ENCODE measurements at places on chromosomes 1 and 21.

- DNase-seq: no peak
Observed at GRCh38 chr1:213268221-213268620, 217.2 kb downstream of the RPS6KC1 start.

DNA sequence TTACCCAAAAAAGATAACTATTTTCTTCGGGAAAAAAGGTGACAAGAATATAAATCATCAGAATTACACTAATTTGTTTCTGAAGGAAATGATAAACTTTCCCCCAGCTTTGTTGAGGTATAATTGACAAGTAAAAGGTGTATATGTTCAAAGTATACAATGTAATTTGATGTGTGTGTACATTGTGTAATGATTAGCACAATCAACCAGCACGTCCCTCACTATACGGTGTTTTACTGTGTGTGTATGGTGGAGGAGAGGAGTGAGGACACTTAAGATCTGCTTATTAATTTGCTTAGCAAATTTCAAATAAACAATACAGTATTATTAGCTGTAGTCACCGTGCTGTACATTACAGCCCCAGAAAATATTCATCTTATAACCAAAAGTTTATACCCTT is 77.7 kb downstream of the CAMTA1 start:
- no peak for DNase-seq

- DNase-seq: no peak
Observed at GRCh38 chr1:65911679-65912078, 119.0 kb downstream of the PDE4B start.

DNA sequence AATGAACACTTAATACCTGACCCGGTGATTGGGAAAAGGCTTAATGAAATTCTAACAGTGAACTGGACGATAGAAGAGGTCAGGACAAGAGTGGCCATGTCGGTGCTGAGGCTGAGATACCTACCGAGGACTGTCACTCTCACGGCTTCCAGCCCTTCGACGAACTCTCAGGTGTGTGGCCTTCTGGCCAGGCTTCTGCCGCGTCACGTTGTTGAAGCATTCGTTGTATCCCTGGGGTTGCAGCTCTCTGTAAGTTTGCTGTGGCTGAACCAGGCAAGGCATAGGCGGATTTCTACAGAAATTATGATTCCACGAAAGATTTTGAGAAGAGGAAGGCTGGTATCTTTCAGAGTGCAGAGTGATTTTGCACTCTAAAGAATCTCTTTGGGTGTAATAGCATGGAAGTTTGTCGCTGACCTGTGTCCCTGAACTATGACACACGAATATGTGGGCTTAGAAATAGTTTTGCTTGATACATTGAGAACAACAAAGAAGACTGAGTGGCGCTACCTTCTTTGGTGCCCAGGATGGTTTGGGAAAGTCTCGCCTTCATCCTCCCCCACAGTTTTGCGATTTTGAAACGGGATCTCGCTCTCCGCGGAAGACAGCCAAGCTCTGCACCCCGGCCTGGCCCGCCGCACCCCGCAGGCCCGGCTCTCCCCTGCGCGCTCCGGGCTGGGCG is 403 bp upstream of the EPHX4 start:
- no peak for DNase-seq

DNA sequence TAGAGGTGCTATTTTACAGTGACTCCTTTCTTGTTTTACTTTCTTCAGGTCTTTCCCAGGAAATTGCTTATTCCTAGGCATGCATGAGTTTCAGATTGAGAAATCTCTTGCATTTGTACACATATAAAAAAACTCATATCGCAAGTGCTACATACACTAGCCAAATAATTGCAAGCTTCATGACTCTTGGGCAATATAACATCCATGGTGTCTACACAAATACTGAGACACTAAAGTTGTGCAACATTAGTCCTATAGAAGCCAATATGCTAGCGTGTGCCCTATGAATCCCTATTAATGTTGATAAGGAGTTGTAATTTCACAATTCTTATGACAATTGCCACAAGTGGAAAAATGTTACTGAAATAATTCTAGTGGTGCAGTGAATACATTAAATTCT is 591.0 kb downstream of the ADGRL2 start:
- DNase-seq: no peak

- no peak for DNase-seq
Observed at GRCh38 chr1:170461762-170462384, 70.1 kb upstream of the GORAB start.

DNA sequence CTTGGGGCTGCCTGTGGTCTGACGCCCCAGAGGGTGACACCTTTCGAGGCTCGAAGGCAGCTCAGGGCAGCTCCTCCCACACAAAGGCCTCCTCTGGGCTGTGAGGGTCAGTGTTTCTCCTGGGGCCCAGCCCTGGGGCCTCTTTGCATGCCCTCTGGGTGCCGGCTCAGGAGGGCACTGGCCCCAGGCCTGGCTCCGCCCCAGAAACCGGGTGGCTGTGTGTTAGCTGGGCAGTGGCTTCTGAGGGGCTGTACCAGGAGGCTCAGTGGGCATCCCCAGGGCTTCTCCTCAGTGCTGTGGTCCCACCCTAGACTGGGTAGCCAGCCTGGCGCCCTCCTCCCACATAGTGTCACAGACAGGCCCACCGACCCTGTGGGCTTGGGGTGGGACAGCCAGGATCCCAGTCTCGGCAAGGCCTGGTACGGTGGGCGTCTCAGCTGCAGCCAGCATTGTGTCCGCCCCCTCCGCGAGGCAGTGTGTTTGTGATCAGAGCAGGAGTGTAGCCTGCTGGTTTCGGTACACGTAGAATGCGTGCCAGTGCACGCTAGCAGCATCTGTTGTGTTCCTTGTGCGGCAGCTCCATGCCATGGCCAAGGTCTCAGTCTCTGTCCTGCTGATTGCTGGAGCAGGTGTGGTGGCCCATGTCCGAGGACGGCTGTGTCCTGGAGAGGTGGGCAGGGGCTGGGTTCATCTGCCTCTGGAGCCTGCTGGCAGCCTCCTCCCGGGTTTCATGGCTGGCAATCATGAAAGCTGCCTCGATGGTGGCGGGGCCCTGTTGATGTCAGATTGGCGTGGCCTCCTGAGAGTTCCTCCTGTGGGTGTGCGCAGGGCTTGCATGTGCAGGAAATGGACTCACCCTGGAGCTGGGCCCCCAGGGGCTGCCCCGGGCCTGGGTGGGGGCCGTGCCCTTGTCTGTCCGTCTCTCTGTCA is 28.0 kb downstream of the RRP1 start:
- DNase-seq: no peak
